ENCODE measurements at places on chromosomes 1 and 21.

DNA sequence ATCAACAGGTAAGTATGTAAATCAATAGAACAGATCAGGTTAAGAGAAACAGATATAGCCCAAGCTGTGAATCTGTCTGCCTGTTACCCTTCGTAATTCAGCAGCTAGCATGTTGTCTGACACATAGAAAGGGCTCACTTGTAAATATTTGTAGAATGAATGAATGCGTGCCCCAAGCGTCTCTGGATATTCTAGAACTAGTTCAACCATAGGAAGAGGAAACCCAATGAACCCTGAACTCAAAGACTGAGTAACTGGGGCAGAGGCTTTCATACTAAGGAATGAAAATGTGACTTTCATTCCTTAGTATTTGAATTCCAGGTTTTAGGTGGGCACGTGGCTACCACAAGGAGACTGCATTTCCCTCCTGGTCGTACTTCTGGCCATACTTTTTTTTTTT is 60.1 kb upstream of the SMYD2 start:
- no peak for DNase-seq

DNA sequence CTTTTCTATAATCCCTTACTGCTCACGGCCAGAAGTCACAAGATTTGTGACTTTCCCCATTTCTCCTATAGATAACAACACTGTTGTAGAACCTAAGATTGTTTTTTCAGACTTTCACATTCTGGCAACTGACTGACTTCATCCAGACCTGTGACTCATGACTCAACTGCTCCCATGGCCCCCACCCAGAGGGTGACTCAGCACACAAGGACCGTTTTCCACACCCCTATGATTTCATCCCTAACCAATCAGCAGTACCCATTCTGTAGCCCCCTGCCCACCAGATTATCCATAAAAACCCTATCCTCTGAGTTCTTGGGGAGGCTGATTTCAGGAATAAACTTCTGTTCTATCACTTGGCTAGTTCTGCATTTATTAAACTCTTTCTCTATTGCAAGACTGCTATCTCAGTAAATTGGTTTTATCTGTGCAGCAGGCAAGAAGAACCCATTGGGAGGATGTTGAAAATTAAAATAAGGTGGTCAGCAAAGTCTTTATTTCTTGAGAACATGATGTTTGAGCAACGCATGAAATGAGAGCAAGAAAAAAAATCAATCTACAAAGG is 79.7 kb downstream of the NGF start:
- peak; percentile 90 for DNase-seq

DNA sequence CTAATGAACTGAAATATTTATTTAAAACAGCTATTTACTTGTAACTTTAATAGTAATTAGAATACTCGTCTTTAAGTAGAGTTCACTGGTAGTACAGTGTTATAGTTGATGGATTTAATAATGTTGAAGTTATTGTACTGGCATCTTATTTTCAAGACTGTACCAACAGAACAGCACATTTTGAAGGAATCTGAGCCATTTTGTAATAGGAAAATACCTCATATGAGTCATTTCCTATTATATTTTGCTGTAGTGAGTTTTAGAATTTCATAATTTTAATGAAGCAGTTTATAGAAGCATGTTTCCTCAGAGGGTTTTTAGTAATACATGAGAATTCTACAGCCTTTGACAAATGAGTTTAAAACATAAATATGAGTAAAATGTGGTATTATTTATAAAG is 258.3 kb downstream of the OLFM3 start:
- peak; percentile 66 for DNase-seq

DNA sequence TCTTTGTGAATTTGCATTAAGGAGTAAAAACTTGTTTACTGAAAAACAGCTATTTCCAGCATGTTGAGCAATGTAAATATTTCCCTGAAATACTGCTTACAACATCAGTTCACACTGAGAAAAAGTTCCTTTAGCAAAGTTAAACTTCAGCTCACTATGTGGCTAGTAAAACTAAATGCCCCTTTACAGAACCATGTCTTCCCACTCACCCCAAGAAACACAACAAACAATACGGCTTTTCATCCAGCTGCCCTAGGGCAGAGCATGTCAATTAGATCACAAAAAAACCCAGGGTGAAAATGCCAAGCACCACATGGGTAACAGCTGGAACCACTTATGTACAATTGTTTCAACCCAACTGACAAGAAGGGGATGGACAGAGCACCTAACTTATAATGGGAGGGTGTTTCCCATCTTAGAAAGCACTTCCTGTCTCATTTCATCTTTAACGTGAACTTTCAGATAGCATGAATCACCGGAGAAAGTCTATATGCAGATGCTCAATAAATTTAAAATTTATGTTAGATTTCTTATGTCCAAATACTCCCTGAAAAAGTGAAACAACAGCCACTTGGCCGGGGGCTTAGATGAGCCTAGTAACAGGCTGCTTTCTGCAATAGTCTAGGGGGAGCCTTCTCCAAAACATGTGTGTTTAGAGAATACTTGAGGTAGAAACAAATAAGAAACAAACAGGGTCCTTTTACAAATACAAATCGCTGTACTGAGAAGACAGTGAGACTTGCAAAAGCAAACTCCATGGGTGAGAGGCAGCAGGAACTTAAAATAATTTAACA is 6.6 kb downstream of the NID1 start:
- peak; percentile 29 for DNase-seq

- no peak for DNase-seq
These were observed 4.9 kb downstream of the ASAP3 start for GRCh38 chr1:23478896-23479665.

GRCh38 chr1:220708936-220709801 is 19.0 kb downstream of the C1orf115 start:
- DNase-seq: no peak

- DNase-seq: no peak
These were observed 98.2 kb upstream of the ERG start for GRCh38 chr21:38596264-38597042.

DNA sequence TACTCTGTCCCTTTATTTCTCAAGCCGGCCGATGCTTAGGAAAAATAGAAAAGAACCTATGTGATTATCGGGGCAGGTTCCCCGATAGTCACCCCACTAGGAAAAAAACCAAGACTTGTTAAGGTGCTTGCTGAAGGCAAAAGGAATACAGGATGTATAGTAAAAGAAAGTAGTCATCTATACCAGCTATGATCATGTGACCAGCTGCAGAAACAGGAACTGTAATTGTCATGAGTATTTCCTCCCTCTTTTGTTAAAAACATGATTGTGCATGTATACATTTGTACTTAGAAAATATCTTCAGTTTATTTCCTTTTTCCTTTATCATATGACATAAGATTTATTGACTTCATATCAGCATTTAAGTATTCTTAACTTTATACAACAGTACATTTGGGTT is 30.5 kb downstream of the PIGK start:
- DNase-seq: no peak

GRCh38 chr1:161381707-161382106 is 14.0 kb upstream of the CFAP126 start:
- DNase-seq: no peak

- no peak for DNase-seq
These were observed 94.9 kb downstream of the MAB21L3 start for GRCh38 chr1:116205941-116206679.
